ENCODE measurements at places on chromosomes 4 and X.

- peaks cover 7% of the 10 kb centered on the region for H3K4me1 ChIP-seq
- H3K36me3 ChIP-seq: no peaks in the 10 kb centered on the region
- H3K4me3 ChIP-seq: no peak overlapping the region
- H3K27ac ChIP-seq: no peak overlapping the region
- no peak for DNase-seq
Observed at GRCh38 chrX:130117166-130117565, 6.9 kb upstream of the ELF4 start.

GRCh38 chrX:39946822-39947221 lies 150.9 kb downstream of the BCOR start:
- H3K27me3 ChIP-seq: no peaks in the 10 kb centered on the region
- H3K4me3 ChIP-seq: no peak overlapping the region
- DNase-seq: no peak
- H3K27ac ChIP-seq: no peak overlapping the region

- no peak for DNase-seq
- H3K4me3 ChIP-seq: no peak overlapping the region
- H3K36me3 ChIP-seq: no peaks in the 10 kb centered on the region
- no peaks in the 10 kb centered on the region for H3K4me1 ChIP-seq
Observed at GRCh38 chr4:117610706-117611308, 423.5 kb upstream of the NDST3 start.

GRCh38 chrX:9816084-9816700 lies 30.0 kb downstream of the SHROOM2 start:
- H3K27me3 ChIP-seq: peaks cover 11% of the 10 kb centered on the region
- H3K4me1 ChIP-seq: no peaks in the 10 kb centered on the region
- H3K4me3 ChIP-seq: no peak overlapping the region
- no peak for DNase-seq
- no peaks in the 10 kb centered on the region for H3K36me3 ChIP-seq

DNA sequence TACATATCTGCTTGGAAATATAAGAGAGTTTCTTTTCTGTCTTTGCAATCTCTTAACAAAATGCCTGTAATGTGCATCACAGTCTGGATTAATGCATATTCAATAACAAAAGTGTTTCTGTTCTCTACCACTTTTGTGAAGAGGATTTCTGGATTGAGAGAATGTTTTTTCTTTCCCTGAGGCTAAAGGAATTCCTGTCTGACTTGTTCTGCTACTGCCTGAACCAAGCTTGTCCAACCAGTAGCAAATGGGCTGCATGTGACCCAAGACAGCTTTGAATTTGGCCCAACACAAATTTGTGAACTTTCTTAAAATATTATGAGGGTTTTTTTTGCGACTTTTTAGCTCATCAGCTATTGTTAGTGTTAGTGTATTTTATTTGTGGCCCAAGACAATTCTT lies 1133.9 kb downstream of the SH3BGRL start:
- DNase-seq: no peak
- no peak overlapping the region for H3K4me3 ChIP-seq
- H3K4me1 ChIP-seq: no peaks in the 10 kb centered on the region

DNA sequence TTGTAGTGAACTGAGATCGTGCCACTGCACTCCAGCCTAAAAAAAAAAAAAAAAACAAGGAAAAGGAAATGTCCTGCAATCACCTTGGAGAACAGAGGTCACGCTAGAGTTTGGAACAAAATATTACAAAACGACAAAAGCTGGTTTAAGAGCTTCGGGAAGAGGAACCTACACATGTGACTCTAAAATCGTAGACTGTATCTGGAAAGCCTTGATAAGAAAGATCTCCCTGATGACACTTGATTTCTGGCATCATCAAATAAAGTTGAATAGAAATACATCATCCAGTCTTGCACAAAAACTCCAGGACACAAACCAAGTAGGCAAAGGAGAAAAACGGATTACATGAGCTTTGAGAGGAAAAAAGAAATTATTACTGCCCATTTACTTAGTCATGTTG lies 31.1 kb upstream of the DOCK11 start:
- no peak overlapping the region for H3K4me3 ChIP-seq
- no peaks in the 10 kb centered on the region for H3K27me3 ChIP-seq

- no peaks in the 10 kb centered on the region for H3K27me3 ChIP-seq
- no peak for DNase-seq
- H3K4me1 ChIP-seq: peaks cover 5% of the 10 kb centered on the region
- H3K27ac ChIP-seq: no peak overlapping the region
Observed at GRCh38 chrX:104187931-104188330, 21.7 kb downstream of the FAM199X start.

DNA sequence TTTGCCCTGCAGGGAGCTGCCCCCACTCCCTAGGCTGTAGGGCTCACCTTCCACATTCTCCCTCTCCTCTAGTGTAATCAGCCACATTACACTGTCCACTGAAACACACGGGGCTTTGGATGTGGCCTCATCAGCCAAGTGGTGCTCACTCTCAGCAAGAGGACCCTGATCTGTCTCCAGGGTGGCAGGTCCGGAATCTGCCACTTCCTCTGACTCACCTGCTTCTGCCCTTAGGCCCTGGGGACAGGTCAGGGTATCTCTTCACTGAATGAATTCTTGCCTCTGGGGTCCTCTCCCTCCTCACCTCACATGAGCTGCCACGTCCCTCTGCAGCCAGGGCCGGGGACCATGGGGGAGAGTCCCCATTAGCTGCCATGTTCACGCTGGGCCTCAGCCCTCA lies 15.9 kb downstream of the ZNF41 start:
- H3K4me1 ChIP-seq: peaks cover 3% of the 10 kb centered on the region
- peaks cover 8% of the 10 kb centered on the region for H3K36me3 ChIP-seq
- no peaks in the 10 kb centered on the region for H3K27me3 ChIP-seq
- H3K4me3 ChIP-seq: no peak overlapping the region

DNA sequence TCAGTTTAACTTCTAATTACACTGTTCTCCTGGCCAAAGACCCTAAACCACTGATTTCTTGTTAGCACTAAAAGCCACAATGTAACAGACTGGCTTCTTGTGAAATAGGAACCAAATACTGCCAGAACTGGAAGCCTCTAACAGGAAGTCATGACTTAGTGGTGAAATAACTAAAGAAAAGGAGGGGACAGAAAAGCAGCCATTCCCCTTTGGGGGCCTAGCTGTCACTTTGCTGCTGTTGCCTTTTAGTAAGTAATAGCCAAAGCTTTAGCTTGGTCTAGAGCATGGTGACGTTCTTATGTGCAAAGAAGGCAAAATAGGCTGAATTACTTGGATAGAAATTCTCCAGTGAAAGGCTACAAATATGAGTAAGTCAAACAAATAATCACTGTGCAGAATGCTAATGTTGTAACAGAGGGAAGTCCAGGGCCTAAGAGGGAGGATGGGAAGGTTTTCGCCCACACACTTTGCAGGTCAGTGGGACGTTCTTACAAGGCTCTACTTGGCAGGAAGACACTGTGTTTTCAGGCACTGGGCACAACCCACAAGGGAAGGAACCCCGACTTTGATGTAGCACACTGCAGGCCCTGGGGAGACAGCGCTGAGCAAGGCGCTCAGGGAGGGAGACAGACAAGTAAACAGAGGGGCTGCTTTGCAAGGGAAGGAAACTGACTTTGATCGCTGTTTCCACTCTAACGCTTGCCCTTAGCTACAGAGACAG lies 16.7 kb downstream of the GAB3 start:
- H3K36me3 ChIP-seq: no peaks in the 10 kb centered on the region
- H3K4me3 ChIP-seq: peak overlapping the region; percentile 55
- peak; percentile 22 for DNase-seq
- H3K27me3 ChIP-seq: no peaks in the 10 kb centered on the region
- H3K4me1 ChIP-seq: peaks cover 54% of the 10 kb centered on the region
- peak overlapping the region; percentile 95 for H3K27ac ChIP-seq

GRCh38 chrX:18929775-18930174 lies 54.1 kb downstream of the PHKA2 start:
- no peak overlapping the region for H3K27ac ChIP-seq
- H3K4me3 ChIP-seq: no peak overlapping the region
- no peaks in the 10 kb centered on the region for H3K4me1 ChIP-seq
- H3K27me3 ChIP-seq: no peaks in the 10 kb centered on the region

Data from T-helper 17 cell (primary cell).